ENCODE measurements at places on chromosomes 6 and 20. TPM values are rescaled to one million over a fixed set of nuclear protein-coding genes. Genes with fewer than 3 reads are reported as not detected.

DNA sequence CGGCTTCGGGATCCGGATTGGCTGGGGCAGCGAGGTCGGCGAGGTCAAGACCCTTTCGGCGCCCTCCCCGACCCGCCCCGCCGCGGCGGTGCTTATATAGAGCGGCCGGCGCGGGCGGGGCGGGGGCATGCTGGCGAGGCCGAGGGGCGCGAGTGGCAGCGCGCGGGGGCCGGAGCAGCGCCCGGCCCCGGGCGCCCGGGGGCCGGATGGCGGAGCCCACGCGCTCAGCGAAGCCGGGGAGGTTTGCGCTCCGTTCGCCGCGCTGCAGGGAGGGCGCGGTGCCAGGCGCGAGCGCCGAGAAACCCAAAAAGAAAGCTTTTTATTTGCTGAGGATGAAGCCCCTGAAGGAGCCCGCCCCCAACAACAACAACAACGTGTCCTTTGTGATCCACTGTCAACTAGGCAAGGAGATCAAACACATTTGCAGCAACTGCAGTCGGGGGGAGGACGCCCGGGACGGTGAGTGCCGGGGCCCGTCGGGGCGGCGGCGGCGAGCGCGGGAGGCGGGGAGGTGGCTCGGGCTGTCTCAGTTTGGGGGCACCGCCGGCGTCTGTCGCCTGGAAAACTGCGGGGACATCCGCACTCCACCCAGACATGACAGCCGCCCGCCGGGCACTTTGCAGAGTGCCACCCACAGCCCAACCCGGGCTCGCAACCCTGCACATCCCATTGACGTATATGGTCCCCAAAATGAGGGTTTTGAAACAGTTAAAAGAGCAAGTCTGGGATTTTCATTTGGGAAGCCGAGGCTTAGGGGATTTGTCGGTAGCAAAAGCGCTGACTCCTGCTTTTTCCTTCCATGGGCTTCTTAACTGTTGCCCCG is 297.3 kb downstream of the PHACTR1 start:
- peak; percentile 38 for DNase-seq

DNA sequence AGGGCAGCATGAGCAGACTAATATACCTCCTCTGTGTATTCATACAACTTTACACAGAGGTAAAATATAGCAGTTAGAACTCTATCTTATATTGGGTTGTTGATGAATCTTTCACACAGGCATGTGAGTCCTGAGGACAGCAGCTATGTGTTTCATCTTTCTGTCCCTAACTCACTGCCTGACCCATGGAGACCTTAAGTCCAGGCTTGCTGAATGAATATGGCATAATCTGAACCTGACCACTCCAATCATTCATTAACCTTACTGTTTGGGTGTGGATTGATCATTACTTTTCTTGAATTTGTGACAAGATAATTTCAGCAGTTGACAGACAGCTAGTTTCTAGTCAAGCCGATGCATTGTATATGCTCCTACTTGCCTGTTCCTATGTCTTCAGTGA is 27.3 kb upstream of the TSPYL1 start:
- no peak for DNase-seq

DNA sequence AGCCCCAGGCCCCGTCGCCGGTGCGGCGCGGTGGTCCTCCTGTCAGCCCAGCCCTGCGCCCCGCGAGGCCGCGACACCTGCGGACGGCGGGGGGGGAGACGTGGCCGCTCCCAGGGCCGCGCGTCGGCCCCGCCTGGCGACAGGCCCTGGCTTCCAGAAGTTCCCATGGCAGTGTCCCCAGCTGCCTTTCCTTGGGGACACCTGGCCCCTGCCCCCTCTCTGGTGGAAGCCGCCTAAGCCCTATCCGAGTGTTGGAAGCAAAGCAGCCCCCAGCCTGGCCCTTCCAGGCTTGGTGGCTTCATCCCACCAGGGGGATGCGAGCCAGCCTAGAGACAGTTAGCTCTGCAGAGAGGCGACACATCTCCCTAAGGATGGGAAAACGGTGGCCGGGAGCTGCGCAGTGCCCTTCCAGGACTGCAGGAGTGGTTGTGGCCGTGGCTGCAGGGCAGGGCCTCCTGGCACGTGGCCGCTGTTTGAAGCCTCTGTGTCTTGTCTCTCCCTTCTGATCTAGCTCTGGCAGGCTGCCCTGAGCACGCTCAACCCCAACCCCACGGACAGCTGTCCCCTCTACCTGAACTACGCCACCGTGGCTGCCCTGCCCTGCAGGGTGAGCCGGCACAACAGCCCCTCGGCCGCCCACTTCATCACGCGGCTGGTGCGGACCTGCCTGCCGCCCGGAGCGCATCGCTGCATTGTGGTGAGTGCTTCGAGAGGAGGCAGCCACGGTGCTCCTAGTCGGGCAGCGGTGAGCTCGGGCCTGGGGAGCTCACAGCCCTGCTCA is 816 bp downstream of the NPEPL1 start:
- no peak for DNase-seq

DNA sequence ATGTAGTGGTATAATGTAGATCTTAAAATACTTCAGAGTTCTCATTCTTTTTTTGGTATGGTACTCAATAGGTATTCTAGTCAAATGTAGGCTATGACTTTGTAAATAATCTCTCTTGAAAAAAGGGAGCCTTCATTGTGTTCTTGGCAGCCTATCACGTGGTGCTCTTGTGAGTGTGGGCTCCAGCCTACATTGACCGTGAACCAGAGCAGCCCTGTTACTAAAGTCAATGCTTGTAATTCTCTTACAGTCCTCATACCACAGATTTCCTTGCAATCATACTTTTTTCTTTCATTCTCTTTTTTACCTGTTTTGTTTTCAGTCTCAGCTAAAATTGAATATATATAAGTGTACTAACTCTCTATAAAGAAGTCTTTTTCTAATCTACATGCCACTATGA is 31.1 kb downstream of the ARID1B start:
- DNase-seq: no peak

DNA sequence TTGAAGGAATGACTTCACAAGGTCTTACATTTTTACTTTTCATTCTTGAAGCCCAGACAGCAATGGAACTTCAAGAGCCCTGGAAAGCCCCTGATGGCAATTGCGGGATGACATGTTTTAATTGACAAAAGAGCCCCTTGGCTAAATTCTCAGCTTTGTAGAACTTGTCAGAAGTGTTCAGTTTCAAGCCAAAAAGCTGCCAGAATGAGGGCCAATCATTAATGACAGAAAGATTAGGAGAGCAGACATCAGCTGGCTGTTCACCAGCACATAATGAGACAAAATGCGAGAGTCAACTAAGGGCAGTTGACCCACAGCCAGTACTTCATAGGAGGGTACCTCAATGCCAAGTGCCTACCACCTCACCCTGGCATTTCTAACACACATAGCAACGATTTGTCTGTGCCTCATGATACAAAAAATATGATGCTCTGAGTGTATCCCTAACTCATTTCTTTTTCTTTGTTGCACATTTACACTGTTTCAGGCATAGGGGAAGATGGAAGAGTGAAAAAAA is 243.1 kb downstream of the MYLK4 start:
- DNase-seq: no peak

- no peak for DNase-seq
Measured at GRCh38 chr6:134491477-134491876, 173.6 kb upstream of the SGK1 start.

GRCh38 chr6:39841923-39842322 is 49.7 kb downstream of the DAAM2 start:
- DNase-seq: no peak

GRCh38 chr6:105669232-105669631 is 266.4 kb upstream of the PREP start:
- no peak for DNase-seq

ACTL10 gene
- total RNA-seq: 0.66 TPM

TOX2 gene
- 0.94 TPM for total RNA-seq

PRDM13 gene
- total RNA-seq: not detected

ATP5F1E gene
- 47.8 TPM for total RNA-seq

MYB gene
- 1.6 TPM for total RNA-seq

MICB gene
- not detected for total RNA-seq

Data from mesothelial cell of epicardium (in vitro differentiated cells).